DMS153 (cell line): ENCODE measurements at places on chromosomes 1 and 21.
A peak's percentile ranks its signal among the peaks of the same experiment; 100 is the strongest.

- no peak for DNase-seq
These were observed 8.4 kb upstream of the ATP6V1G3 start for GRCh38 chr1:198548890-198549289.

DNA sequence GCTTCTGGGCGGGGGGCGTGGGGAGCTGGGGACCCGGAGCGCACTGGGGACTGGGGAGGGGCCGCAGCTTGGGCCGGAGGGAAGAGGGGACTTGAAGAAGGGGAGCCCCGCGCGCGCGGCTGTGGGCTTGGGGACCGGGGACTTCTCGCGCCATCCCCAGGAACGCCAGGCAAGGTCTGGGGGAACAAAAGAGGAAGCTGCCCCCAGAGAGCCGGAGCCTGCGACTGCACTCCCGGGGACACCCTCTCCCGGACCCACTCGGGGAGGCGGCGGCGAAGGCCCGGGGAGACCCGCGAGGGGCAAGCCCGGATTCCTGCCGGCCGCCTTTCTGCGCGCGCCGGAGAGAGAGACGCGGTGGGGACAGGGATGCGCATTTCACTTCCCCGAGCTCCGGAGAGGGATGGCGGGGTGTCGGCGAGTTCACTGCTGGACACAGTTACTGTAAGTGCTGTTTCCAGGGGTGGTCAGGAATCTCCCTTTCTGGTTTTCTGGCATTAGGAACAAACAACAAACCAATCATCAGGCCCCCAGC is 732 bp downstream of the ABCG1 start:
- no peak for DNase-seq

- DNase-seq = no peak
These were observed 593 bp downstream of the C8A start for GRCh38 chr1:56855190-56855589.

- peak; percentile 41 for DNase-seq
These were observed 21.8 kb downstream of the SLC27A3 start for GRCh38 chr1:153796786-153797659.

DNA sequence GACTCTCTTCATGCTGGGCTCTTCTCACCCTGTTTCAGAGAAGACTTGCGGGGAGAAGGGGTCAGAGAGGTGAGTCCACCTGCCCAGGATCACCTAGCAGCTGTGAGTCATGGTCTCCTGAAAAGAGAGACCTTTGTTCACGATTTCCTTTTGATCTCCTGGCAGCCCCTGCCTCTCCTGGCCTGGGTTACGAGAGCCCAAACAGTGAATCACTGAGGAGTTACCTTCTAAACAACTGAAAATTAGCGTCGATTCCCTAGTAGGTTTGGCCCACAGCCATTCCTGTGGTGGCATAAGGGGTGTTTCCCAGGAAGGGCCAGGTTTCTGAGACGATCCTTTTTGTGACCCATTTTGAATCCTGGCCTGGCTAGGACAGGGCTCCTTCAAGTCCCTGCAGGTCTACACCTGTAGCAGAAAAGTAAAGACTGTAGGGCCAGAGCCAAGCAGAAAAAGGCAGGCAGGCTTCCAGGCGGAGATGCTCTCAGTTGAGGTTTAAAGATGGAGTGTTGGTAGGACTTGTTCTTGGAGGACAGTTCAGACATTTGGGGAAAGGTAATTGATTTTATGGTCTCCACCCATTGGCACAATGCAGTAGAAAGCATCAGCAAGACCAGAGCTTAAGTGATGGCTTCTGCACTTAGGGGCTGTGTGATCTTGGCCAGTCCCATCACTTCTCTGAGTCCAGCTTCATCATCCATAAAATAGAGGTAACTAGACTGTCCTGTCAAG is 2.1 kb upstream of the PLA2G2E start:
- peak; percentile 19 for DNase-seq

- DNase-seq = no peak
These were observed 7.3 kb downstream of the CD244 start for GRCh38 chr1:160855181-160855981.

DNA sequence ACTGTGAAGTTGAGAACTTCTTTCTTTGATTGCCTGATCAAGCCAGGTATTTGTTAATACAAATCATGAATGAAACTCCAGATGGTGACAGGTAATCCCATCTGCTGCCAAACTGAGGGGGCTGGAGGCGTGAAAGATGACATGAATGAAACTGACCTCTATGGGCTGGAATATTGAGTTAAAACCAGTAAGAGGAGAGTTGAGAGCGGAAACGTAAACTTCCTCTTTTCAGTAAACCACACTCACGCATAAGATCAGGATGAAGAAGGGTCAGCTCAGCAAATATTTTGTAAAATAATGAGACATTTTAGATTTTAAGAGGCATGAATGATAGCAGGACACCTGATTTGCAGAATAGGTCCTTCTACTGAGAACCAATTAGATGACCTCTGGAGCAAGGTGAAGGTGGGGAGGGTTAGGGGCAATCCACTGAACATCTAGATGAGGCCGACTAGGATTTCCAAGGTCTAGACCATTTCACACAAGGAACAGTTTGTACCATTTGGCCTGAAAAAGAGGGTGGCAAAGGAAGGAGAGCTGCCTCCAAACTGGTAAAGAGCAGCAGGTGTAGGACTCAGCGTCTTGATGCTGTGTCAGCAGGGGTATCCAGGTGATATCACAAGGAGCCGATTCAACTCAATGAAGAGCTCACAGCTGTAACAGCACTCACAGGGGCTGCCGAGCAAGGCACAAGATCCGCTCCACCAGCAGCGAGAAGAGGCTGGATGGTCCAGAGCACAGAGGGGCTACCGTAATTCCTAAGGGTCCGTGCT is 132.6 kb downstream of the NTPCR start:
- no peak for DNase-seq

DNA sequence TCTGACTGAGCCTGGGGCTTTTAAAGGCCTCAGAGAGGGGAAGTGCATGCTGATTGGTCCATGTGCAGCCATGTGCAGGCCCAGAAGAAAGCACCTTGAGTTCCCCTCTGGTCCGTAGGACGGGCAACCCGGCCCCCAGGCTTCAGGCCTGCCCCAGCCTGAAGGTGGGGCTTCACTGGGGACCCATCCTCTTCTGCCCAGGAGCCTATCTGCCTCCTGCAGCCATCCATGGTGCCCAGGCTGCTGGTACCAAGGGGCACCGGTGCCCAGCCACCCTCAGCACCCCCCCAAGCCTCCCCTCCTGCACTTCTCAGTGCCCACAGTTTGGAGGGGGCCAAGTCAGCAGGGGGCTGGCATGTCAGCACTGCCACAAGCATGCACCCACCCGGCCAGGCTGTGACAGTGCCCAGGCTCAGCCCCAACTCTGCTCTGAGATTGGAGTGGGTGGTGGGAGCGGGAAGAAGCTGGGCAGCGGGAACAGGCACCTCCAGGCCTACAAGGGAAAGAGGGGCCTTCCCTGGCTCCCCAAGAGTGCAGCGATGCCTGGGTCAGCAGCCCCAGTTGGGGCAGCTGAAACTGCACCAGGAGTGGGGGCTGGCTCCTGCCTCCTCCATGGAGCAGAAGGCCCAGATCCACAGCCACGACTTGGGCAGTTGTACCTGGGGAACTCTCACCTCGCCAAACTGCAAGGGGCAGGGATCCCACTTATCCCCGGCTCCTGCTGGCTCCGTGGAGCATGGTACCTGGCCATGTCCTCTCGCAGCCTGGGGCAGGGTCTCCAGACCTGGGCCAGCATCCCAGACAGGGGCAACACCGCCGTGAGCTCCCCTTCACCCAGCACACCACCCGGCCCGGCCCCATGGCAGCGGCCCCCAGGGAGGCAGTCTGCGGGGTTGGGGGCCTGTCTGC is 11.7 kb downstream of the COL6A2 start:
- DNase-seq = no peak

DNA sequence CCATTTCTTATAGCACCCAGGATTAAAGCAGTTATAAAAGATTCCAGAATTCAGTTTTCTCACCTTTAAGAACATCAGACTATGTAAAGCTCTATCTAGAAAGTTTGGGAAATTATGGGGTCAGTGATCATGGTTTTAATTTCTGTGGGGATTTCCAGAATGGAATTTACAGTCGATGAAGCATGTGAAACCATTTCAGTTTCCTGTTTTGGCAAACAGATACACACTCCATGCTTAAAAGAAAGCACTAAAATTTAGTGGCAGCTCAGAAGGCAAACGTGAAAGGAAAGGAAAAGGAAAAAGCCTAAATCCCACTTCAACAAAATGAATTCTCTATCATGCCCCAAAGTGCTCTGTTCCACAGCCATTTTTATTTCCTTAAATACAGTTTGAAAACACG is 60.4 kb downstream of the FYB2 start:
- no peak for DNase-seq

DNA sequence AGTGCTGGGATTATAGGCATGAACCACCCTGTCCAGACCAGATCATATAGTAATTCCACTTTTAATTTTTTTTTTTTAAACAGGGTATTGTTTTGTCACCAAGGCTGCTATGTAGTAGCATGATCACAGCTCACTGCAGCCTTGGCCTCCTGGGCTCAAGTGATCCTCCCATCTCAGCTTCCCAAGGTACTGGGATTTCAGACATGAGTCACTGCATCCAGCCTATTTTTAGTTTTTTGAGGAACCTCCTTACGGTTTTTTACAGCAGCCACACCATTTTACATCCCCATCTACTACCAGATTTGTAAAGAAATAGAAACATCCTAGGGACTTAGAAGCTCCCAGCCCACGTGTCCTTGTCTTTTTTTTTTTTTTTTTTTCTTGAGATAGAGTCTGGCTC is 24.0 kb downstream of the L1TD1 start:
- DNase-seq = no peak

GRCh38 chr21:34593423-34593822 is 21.5 kb downstream of the RCAN1 start:
- DNase-seq = peak; percentile 93

- DNase-seq = no peak
These were observed 98.1 kb downstream of the KCTD3 start for GRCh38 chr1:215665215-215665614.

GRCh38 chr1:156439036-156439776 is 61.4 kb downstream of the MEF2D start:
- no peak for DNase-seq

GRCh38 chr1:224809613-224810012 is 119.9 kb upstream of the DNAH14 start:
- DNase-seq = no peak
